H9 (cell line): ENCODE measurements at places on chromosomes 11 and 22.

GRCh38 chr22:25959818-25960774, 209.2 kb upstream of the SEZ6L start:
- H3K27me3 ChIP-seq: no peaks in the 10 kb centered on the region
- no peaks in the 10 kb centered on the region; the same call in 1 of the 2 replicates for H3K36me3 ChIP-seq
- DNase-seq: peak; percentile 46
- H3K27ac ChIP-seq: no peak overlapping the region
- no peak overlapping the region for H3K4me3 ChIP-seq

GRCh38 chr11:72767203-72768062, 15.2 kb upstream of the ARAP1 start:
- no peak for DNase-seq
- no peak overlapping the region for H3K27ac ChIP-seq
- no peaks in the 10 kb centered on the region for H3K36me3 ChIP-seq
- H3K4me1 ChIP-seq: no peaks in the 10 kb centered on the region

DNA sequence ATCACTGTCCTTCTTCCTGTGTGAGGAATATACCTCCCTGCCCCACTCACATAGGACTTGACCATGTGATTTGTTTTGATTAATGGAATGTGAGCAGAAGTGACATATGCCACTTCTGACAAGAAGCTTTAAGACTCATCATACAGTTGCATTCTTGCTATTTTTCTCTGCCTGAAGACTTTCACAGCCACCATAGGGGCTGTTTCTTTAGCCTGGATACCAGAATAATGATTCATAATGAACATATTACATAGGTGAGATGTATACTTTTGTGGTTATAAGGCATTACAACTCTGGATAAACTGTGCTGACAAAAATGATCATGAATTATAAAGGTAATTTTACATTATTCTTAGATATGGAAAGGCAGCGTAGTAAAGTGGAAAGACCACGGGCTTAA, 798.0 kb downstream of the DLG2 start:
- H3K4me3 ChIP-seq: no peak overlapping the region
- no peak overlapping the region for H3K27ac ChIP-seq
- H3K36me3 ChIP-seq: no peaks in the 10 kb centered on the region

- H3K4me1 ChIP-seq: no peaks in the 10 kb centered on the region
- H3K27ac ChIP-seq: no peak overlapping the region
- no peaks in the 10 kb centered on the region for H3K27me3 ChIP-seq
- no peak overlapping the region for H3K4me3 ChIP-seq
- peaks cover 40% of the 10 kb centered on the region for H3K36me3 ChIP-seq
These were observed 34.6 kb upstream of the BID start for GRCh38 chr22:17808693-17809403.

GRCh38 chr11:1292018-1292643, 17.3 kb downstream of the TOLLIP start:
- no peaks in the 10 kb centered on the region for H3K4me1 ChIP-seq
- DNase-seq: no peak
- H3K27me3 ChIP-seq: no peaks in the 10 kb centered on the region
- H3K27ac ChIP-seq: no peak overlapping the region
- peaks cover 23% of the 10 kb centered on the region for H3K36me3 ChIP-seq
- no peak overlapping the region for H3K4me3 ChIP-seq

- no peaks in the 10 kb centered on the region for H3K36me3 ChIP-seq
- no peak overlapping the region for H3K4me3 ChIP-seq
- H3K27me3 ChIP-seq: no peaks in the 10 kb centered on the region
- H3K27ac ChIP-seq: no peak overlapping the region
These were observed 8.9 kb downstream of the C1QTNF6 start for GRCh38 chr22:37179126-37179470.
